ENCODE measurements at places on chromosomes 6 and 20. TPM values are rescaled to one million over a fixed set of nuclear protein-coding genes. Genes with fewer than 3 reads are reported as not detected.

Gene DDO
- total RNA-seq = 0.16 TPM

Gene HLA-DQB2
- total RNA-seq = not detected

Gene TMEM217
- total RNA-seq = 0.44 TPM

Gene SLPI
- 61.1 TPM for total RNA-seq

Gene PNRC1
- 239 TPM for total RNA-seq

Gene GSTA3
- not detected for total RNA-seq

Gene EGFL8
- total RNA-seq = 21.4 TPM

Gene ADRM1
- 47.6 TPM for total RNA-seq

Gene ARFGEF2
- total RNA-seq = 36.6 TPM

Gene CPXM1
- total RNA-seq = 89.2 TPM

Gene REM1
- 3.3 TPM for total RNA-seq

Gene RCAN2
- total RNA-seq = 37.3 TPM

Gene OPRM1
- total RNA-seq = 1.4 TPM

Gene BTNL2
- total RNA-seq = not detected

Gene SYCP2L
- total RNA-seq = 3.2 TPM

All from camera-type eye (tissue), 1 donor.